Lower leg skin (tissue), 4 donors: ENCODE measurements at places on chromosomes 6 and 20.

GRCh38 chr20:17559338-17559737 is 10.5 kb upstream of the DSTN start:
- DNase-seq = no peak

DNA sequence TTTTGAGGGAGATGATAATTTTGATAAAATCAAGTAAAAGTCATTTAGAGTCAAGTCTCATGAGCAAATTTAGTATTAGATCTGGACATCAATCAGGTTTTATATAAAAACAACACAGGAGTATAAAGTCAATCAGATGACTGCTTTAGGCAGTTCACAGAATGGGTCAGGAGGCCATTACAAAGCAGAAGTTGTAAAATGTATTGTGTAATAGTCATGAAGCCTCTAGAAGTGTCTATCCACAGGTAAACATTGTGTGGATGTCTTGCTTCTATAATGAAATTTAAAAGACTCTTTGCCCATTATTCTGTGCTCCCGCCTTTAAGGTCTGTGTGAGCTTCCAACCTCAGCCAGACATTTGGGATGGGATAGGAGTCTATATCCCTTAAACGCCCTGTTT is 28.8 kb downstream of the MAP7 start:
- DNase-seq = no peak

GRCh38 chr6:40176152-40176551 is 241.9 kb upstream of the MOCS1 start:
- no peak for DNase-seq

GRCh38 chr20:2652724-2653555 is 508 bp downstream of the NOP56 start:
- no peak for DNase-seq

GRCh38 chr6:147000545-147001488 is 203.4 kb upstream of the STXBP5 start:
- DNase-seq = no peak

GRCh38 chr6:36386495-36387439 is 702 bp downstream of the ETV7 start:
- no peak for DNase-seq

GRCh38 chr20:1287306-1287705 is 21.2 kb downstream of the SNPH start:
- no peak for DNase-seq

GRCh38 chr20:63129991-63130657 is 85.8 kb downstream of the YTHDF1 start:
- no peak for DNase-seq

DNA sequence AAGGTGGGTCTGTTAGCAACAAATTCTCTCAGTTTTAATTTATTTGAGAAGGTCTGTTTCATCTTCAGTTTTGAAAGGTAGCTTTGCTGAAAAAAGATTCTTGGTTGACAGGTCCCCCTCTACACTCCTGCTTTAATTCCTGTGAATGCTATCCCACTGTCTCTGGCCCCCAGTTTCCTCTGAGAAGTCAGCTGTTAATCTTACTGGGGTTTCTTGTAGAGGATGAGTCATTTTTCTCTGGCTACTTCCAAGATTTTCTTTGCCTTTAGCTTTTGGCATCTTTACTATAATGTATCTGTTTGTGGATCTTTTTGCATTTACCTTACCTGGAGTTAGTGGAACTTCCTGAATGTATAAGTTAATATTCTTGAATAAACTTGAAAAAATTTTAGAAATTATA is 122.7 kb downstream of the MMS22L start:
- no peak for DNase-seq

GRCh38 chr6:156767603-156768467 is 9.3 kb upstream of the ARID1B start:
- DNase-seq = no peak

DNA sequence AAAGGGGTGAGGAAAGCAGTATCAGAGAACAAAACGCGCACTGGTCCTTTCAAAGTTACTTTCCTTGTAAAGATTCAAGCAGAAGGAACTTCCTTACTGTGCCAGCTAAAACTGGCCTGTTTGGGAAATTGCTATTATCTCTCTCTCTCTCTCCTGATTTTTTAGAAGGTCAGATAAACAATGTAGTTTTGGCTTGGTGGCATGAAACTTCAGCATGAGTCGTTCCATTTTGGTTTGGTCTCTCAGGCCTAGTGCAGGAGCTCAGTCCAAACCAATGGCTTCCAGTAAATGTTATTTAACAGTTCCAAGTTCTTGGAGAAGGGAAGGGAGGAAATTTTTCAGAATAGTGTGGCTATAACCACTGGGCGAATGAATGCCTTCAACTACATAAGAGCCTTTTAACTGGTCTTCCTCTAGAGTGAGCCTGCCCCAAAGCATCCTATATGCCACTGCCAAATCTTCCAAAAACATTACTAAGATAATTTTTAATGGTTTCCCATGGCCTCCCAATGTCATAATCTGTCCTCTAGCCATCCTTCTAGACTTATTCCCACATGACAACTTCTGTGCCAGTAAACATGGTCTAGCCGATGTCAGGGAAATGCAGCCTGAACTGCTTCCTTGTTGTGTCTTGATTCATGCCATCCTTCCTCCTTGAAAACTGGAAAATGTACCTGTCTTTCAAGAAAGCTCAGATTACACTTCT is 9.1 kb upstream of the SNX9 start:
- peak; percentile 44 for DNase-seq

DNA sequence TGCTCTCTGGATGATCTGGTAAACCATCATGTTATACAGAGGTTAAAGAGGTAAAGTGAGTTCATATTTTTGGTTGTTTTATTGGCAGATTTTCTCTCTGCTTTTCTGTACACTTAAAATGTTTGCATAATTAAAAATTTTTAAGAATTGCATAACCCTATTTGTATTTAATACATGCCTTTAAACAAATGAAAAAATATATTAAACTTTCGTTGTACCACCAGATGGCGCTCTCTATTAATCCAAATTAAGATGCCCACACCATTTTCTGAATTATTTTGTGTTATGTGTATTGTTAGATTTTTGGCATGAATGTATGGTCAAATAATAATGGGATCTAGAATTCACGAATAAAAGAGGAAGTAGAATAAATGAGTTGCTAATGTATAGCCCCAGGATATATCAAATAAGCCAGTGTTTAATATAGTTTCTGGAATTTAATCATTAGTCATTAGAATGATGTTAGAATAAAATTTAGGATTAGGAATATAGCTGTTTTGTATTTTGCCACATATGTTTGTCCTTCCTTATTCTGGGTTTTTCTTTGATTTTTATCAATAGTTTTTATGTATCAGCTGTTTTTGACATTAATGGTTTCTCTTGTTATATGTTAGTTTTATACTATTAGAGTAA is 38.9 kb downstream of the SMAP1 start:
- no peak for DNase-seq

DNA sequence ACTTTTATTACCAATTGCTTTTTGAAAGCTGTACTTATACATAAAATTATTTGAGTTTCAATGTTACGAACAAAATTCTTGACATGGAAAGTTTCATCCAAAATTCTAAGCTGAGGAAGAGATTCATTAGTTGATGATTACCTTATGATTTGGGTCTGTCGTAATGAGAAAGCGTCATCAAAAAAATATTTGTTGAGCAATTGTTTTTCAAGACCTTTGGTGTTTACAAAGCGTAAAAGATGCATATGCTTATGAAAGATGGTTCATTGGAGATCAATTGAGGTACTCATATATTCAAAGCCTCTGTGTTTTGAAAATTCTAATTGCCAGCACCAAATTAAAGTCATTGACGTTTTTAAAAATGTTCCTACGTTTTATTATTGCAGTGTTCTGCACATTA is 110.5 kb upstream of the DOK5 start:
- no peak for DNase-seq

DNA sequence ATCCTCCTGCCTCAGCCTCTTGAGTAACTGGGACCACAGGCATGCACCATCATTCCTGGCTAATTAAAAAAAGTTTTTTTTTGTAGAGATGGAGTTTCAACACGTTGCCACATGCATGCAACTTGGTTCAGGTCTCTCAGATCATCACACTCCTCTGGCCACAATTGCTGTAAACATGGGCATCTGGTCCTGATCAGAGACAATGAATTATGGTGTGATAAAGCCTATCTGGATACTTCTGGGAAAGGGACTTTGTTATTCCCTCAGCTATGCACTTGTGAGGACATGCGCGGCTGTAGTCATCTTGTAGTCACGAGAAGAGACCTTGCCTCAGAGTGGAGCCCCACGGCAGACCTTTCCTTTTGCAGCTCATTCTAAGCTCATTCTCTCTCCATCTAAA is 210.9 kb upstream of the ZFP64 start:
- DNase-seq = peak; percentile 33

- DNase-seq = no peak
Measured at GRCh38 chr6:73285674-73286283, 22.8 kb upstream of the KHDC1 start.

- DNase-seq = no peak
Measured at GRCh38 chr6:56962441-56962840, 7.5 kb downstream of the BEND6 start.

DNA sequence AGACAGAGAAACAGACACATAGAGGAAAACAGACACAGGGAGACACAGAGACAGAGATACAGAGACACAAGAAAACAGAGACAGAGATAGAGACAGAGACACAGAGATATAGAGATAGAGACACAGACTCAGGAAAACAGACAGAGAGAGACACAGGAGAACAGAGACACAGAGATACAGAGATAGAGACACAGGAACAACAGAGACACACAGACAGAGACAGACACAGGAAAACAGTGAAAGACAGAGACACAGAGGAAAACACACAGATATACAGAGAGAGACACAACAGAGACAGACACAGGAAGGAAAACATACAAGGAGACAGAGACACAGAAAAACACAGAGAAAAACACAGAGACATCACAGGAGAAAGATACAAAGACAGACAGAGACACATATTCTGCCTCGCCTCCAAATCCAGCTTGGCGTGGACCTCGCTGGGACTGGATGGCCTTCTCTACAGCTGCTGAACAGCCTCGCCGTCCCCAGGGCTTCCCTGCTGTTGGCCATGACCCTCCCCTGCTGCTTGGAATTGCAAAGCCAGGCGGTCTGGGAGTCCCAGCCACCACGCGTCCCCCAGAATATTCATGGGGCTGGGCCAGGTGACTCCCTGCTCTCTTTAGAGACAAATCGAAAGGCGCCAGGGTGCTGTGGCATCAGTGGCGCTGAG is 36.8 kb downstream of the NTSR1 start:
- no peak for DNase-seq

- no peak for DNase-seq
Measured at GRCh38 chr6:3310051-3310448, 51.3 kb downstream of the PSMG4 start.
